ENCODE measurements at places on chromosomes 6 and 20. TPM values are rescaled to one million over a fixed set of nuclear protein-coding genes. Genes with fewer than 3 reads are reported as not detected.
A peak's percentile ranks its signal among the peaks of the same experiment; 100 is the strongest.

Gene ALDH5A1
- 26.3 TPM for total RNA-seq

DNA sequence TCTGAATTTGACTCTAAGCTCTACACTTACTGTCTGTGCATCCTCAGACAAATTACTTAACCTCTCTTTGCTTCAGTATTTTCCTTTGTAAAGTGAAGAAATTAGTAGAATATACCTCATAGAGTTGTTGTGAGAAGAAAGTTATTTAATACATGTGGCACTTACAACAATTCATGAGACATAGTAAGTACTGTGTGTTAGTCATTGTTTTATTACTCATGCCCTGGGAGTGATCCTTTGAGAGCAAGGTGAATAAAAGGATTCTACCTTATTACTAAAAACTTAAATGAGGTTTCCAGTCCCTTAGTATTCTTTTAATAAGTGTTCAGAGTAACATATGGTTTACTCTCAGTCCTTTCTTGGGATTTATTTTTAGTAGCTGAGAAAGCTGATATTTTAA is 233.6 kb upstream of the MAP3K7 start:
- DNase-seq, result no peak

DNA sequence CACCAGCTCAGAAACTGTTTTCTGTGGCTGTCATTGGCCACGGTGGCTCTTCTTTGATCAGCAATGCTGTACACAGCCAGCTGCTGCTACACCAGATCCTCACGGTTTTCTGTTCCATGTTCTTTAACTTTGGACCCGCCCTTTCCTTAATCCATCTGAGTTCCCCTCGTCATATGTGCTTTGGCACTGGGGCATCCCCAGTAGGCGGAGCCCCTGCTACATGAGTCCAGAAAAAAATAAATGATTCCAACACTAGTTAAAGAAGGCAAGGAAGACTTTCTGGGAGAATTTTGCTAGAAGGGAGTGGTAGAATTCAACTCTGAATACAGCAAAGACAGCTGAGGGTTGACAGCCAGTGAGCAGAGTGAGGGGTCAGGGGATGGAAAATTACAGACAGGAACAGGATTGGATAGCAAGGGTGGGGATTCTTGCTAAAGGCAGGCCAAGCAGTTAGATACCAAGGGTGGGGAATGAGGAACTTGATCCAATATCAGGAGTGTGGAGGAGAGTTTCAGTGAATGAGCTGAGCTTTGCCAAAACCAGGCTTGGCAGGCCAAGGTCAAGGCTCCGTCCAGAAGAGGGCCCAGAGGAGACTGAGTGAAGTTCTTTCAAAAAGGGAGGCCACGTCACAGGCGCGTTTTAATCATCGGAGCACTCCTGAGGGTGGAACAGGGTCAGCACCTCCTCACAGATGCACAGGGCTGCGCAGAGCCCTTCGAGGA is 391.8 kb downstream of the CDH4 start:
- DNase-seq, result no peak

GRCh38 chr6:143014764-143015163 is 45.9 kb upstream of the AIG1 start:
- no peak for DNase-seq

Gene CFB
- total RNA-seq, result not detected

Gene OXT
- 1.4 TPM for total RNA-seq

- peak; percentile 52 for DNase-seq
Observed at GRCh38 chr6:30480536-30481156, 8.7 kb upstream of the HLA-E start.

DNA sequence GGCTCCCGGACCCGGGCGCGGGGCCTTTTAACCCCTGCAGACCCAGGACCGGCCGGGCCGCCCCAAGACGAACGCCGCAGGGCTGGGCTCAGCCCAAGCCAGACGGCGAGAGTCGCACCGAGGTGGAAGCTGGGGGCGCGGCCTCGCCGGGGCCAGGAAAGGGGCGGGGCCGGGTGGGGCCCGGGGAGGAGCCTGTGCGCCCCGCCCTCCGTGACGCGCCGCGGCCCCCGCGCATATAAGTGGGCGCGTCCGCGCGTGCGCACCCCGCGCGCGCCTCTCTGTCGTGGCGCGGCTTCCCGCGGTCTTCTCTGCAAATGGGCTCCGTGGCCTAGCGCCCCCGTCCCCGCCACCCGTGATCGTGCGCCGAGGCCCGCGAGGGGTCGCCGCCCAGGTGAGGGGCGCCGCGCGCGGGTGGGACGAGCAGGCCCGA is at the start of gene PPDPF:
PPDPF (plus strand) TSS at position 262 of the 430 bp plus-strand sequence. CDS start 544 bp downstream, outside the sequence.
- peak; percentile 92 for DNase-seq

Gene ZSCAN26
- total RNA-seq, result 31.8 TPM

Gene PCSK2
- total RNA-seq, result not detected

DNA sequence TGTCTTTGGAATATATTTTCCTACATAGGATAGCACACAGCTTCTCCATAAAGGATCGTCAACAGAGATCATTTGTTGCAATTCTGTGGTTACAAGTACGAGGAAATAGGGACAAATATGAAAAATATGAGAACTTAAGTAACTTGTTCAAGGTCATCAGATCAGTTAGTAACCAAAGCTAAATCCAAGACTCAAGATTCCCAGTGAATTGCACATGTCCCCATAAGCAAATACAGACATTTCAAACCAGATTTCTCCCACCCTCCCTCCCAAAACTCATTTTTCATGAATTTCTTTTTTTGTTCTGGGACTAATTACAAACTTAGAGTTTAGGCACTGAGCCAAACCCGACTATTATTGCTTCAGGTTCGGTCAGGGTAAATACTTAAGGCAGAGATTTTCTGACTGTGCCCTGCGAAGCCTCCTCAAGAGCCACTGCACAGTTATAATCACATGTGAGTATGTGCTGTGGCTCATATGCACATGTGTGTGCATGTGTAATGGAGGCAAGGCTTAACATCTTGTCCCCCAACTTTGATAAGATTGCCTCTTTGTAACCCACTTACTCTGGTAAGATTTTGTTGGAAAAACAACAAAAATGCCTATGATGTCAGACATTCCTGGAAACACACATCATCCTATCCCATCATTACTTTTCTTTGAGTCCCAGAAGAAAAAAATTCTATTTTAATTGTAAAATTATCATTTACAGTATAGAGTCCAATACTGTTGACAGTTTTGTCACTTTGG is 216.2 kb downstream of the CD83 start:
- no peak for DNase-seq

- DNase-seq, result peak; percentile 59
Observed at GRCh38 chr6:27966044-27966443, 9.0 kb downstream of the OR2B6 start.

DNA sequence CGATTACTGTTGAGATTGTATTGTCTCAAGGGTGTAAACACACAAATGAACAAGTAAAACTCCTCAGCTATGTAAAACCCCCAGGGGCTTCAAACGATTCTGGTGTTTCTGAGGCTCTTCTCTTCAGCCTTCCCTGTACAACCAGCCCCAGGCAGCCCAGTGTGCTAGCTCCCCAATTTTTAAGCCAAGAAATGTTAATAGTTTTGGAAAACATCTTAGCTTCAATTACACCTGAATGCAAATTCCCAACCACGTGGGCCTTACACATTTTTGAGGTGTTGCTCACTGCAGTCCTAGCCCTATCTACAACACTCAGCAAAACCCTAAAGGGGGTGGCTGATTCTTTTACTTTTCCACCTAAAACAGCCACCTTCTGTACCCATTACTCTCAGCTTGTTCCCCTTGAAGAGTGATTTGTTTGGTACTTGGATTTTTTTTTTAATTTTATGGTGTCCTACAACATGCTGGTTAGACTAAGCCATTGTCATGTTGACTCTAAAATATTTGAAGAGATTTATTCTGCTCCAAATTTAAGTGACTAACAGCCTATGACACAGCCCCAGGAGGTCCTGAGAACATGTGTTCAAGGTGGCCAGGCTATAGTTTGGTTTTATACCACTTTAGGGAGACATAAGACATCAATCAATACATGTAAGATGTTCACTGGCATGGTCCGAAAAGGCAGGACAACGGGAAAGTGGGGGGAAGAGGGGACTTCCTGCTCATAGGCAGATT is 48.7 kb downstream of the ADAT2 start:
- no peak for DNase-seq

GRCh38 chr6:134182528-134182927 is 130.1 kb upstream of the SLC2A12 start:
- DNase-seq, result no peak

GRCh38 chr20:53654932-53655624 is 61.4 kb upstream of the ZNF217 start:
- DNase-seq, result peak; percentile 77

DNA sequence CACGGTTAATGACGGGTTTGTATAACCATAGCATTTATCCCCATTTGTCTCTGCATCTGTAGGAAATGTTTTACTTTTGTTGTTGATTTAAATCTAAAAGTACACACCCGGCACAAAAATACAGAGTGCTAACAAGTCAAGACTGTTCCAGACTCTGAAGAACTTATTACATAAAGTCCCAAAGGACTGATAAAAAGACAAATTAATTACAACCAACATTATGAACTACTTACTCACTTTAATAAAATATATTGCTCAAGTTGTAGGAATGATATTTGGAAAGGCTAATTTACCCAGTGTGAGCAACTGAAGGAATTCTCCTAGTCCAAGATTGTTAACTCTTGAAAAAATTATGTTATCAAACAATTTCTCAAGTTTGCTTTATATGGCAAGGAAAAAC is 115.6 kb downstream of the KIF13A start:
- no peak for DNase-seq

Gene ECT2L
- total RNA-seq, result not detected

GRCh38 chr6:74166849-74167248 is 470.8 kb downstream of the CD109 start:
- no peak for DNase-seq

All from B cell (primary cell).